Spleen (tissue), 13 donors: ENCODE measurements at places on chromosomes 5 and 9.

GRCh38 chr9:96383165-96383942, at the start of gene SLC35D2:
Gene SLC35D2, minus strand, starts transcription at chr9:96383711. Its CDS starts 77 bp downstream, at chr9:96383634.
- H3K27me3 ChIP-seq: no peaks in the 10 kb centered on the region
- peak within 1 kb of the TSS; percentile 53 for H3K4me3 ChIP-seq
- H3K4me1 ChIP-seq: peaks cover 4% of the 10 kb centered on the region
- no peaks in the 10 kb centered on the region for H3K36me3 ChIP-seq

- no peaks in the 10 kb centered on the region for H3K36me3 ChIP-seq
- H3K27me3 ChIP-seq: no peaks in the 10 kb centered on the region
- H3K4me1 ChIP-seq: peaks cover 33% of the 10 kb centered on the region
- no peak overlapping the region for H3K27ac ChIP-seq
Observed at GRCh38 chr5:142106061-142106460, 2.5 kb upstream of the NDFIP1 start.

DNA sequence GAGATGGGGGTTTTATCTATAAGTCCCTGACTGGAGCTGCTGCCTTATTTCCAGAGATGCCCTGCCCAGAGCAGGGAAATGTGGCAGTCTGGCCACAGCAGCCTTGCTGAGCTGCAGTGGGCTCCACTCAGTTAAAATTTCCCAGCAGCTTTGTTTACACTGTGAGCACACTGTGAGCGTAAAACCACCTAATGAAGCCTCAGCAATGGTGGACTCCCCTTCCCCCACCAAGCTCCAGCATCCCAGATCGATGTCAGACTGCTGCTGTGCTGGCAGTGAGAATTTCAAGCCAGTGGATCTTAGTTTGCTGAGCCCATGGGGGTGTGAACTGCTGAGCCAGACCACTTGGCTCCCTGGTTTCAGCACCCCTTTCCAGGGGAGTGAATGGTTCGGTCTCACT, 208.7 kb upstream of the RAI14 start:
- no peak overlapping the region for H3K27ac ChIP-seq
- DNase-seq: no peak
- H3K4me3 ChIP-seq: no peak overlapping the region
- no peaks in the 10 kb centered on the region for H3K36me3 ChIP-seq
- H3K4me1 ChIP-seq: no peaks in the 10 kb centered on the region

DNA sequence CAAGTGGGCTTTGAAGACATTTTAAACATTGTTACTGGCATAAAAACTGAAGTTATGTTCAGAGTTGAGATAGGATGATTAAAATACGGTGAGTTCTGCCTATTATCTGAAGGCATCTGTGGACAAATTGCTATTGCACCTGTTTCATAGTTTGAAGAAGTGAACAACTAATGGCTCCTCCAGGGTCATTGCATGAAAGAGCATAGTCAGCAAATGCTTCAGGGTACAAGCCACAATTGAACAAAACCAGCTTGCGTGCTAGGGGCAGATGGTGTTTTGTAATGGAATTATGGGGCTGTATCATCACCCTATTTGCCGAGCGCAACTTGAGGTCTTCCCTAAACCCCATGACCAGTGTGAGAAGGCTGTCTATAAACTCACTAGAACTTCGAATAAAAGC, 369.1 kb downstream of the MTRR start:
- no peak overlapping the region for H3K27ac ChIP-seq
- no peaks in the 10 kb centered on the region for H3K36me3 ChIP-seq
- DNase-seq: no peak
- no peak overlapping the region for H3K4me3 ChIP-seq

GRCh38 chr5:77157732-77158532, 52.5 kb upstream of the PDE8B start:
- no peaks in the 10 kb centered on the region for H3K36me3 ChIP-seq
- H3K4me1 ChIP-seq: no peaks in the 10 kb centered on the region
- H3K27me3 ChIP-seq: no peaks in the 10 kb centered on the region
- no peak overlapping the region for H3K4me3 ChIP-seq
- no peak overlapping the region for H3K27ac ChIP-seq
- DNase-seq: no peak

DNA sequence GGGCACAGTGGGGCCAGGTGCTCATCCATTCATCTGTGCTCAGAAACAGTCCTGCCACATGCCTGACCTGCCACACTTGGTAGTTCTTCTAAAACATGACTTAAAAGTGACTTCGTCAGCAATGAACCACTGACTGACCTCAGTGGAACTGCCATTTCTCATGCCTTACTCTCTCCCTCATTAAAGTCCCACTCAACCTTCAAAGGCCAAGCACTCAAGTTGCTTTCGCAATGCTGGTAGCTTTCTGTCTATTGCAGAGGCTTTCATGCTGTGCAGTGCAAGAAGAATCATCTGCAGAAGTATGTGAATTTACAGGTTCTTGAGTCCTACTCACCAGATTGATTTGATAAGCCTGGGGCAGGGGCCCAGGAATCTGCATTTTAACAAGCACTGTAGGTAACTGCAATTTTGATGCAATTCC, 23.9 kb downstream of the B4GALT1 start:
- no peaks in the 10 kb centered on the region for H3K27me3 ChIP-seq
- peaks cover 100% of the 10 kb centered on the region for H3K4me1 ChIP-seq
- DNase-seq: no peak
- H3K36me3 ChIP-seq: peaks cover 6% of the 10 kb centered on the region
- peak overlapping the region; percentile 55 for H3K27ac ChIP-seq
